Renal cortical epithelial cell (primary cell): ENCODE measurements at places on chromosomes 5 and 9. TPM values are rescaled to one million over a fixed set of nuclear protein-coding genes. Genes with fewer than 3 reads are reported as not detected.

The PTGR1 gene
- total RNA-seq, result 106 and 167 TPM in 2 replicates

The PCDHAC1 gene
- total RNA-seq, result 0.52 and 2.7 TPM in 2 replicates

DNA sequence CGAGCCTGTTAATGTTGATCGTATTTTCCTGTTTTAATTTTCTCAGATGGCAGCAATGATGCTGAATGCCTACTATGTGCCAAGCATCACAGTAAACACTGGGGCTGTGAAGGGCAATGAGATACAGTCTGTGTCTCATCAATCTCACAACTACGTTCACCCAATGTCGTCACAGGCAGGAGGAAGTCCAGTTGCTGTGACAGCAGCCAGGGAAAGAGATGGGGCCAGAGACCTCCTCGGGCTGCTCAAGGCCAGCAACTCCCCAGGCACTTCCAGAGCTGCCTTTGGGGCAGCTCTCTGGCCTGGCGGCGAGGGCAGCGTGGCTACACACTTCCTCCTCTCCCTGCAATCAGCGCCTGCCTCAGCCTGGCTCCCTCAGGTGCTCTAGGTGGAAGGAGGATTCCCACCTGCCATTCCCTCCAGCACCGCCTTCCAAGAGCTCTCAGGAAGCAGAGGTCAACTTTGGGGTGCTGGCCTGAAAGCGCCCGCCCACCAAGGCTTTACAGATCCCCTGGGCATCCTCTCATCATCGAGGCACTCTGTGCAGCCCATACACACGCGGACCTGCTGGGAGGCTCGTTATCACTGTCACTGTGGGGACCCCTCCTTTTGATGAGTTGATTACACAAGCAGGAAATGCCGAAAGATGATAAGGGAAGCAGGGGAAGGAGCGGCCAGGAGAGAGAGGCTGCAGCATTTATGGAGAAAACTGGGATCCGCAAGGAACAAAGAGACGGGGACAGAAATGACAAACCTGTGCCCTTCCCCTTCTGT lies 159.2 kb downstream of the ZDHHC21 start:
- no peak for DNase-seq

DNA sequence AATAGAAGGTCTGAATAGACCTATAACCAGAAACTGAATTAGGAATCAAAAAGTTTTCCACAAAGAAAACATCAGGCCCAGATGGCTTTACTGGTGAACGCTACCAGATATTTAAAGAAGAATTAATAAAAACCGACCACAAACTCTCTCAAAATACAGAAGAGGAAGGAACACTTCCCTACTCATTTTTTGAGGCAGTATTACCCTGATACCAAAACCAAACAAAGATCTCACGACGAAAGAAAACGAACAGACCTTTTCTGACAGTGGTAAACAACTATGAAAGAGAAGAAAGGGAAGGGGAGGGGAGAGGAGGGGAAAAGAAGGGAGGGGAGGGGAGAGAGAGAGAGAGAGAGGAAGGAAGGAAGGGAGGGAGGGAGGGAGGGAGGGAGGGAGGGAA lies 13.5 kb downstream of the B4GALT1 start:
- DNase-seq, result no peak

The ZNF462 gene
- 20.7 and 36.1 TPM in 2 replicates for total RNA-seq

The FCN2 gene
- not detected in 2 replicates for total RNA-seq

DNA sequence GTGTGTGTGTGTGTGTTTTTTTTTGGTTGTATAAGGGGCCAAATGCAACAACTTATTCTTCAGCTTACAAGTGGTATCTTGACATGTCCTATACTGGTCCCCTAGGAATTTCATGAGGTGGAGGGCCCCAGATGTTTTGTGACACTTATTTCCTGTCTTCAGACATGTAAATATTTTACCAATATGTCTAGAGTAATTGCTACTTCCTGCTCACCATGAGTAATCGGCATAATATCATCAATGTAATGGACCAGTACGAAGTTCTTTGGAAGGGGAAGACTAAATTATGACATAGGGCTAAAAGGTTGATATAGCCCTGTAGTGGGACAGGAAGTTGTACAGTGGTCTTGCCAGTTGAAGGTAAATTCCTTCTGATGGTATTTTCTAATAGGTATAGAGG lies 3.7 kb upstream of the OTULIN start:
- DNase-seq, result no peak

The SPARC gene
- 103 and 242 TPM in 2 replicates for total RNA-seq

DNA sequence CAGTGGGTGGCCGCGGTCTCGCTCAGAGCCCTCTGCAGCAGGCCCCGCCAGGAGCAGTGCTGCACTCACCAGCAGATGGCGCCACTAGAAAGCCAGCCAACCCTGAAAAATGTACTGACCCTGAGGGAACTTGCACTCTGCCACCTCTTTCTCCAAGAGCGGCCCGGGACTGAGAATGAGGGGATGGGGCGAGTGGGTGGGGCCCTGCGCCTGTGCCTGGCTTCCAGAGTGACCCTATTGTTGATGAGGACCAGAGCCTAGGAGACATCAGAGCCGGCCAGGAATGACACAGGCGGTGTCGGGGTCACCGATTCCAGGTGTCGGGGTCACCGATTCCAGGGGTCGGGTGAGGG lies 2.9 kb upstream of the IL17B start:
- DNase-seq, result peak; percentile 37

The AFAP1L1 gene
- total RNA-seq, result 21.9 and 30.0 TPM in 2 replicates

GRCh38 chr5:60526336-60526875 lies 173.6 kb downstream of the DEPDC1B start:
- DNase-seq, result no peak

GRCh38 chr5:10642367-10642766 lies 78.5 kb downstream of the ANKRD33B start:
- no peak for DNase-seq

GRCh38 chr5:177086654-177087397 lies at the start of gene FGFR4:
TSS of gene FGFR4 (plus strand) at chr5:177086915. CDS start at chr5:177089603, 2,688 bp downstream.
- peak; percentile 81 for DNase-seq

- no peak for DNase-seq
Observed at GRCh38 chr9:6897207-6897822, 139.5 kb downstream of the KDM4C start.

The FYB1 gene
- 0.25 TPM in 1 of 2 replicates, not detected in the other for total RNA-seq

DNA sequence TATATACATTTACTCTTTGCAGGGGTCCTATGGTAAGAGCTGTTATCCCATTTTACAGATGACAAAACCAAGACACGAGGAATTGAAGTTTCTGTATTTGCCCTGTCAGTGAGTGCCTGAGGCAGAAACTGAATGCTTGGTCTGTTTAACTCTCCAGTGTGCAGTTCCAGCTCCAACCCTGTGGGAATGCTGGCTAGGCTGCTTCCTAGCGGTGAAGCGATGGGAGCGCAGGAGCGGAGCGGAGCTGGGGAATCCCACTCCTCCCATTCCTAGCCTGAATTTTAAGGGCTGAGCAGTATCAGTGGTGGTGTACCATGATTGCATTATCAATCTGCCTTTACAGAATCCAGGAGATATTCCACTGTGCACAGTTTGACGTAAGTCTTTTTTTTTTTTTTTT lies 202.3 kb downstream of the LRRC70 start:
- DNase-seq, result no peak

The HAVCR2 gene
- 2.0 and 8.2 TPM in 2 replicates for total RNA-seq

- peak; percentile 48 for DNase-seq
Observed at GRCh38 chr5:139690064-139690802, 42.1 kb downstream of the CXXC5 start.

- no peak for DNase-seq
Observed at GRCh38 chr9:82406456-82407085, 418.0 kb downstream of the SPATA31D1 start.

The SLC36A2 gene
- total RNA-seq, result 0.89 TPM in 1 of 2 replicates, not detected in the other

DNA sequence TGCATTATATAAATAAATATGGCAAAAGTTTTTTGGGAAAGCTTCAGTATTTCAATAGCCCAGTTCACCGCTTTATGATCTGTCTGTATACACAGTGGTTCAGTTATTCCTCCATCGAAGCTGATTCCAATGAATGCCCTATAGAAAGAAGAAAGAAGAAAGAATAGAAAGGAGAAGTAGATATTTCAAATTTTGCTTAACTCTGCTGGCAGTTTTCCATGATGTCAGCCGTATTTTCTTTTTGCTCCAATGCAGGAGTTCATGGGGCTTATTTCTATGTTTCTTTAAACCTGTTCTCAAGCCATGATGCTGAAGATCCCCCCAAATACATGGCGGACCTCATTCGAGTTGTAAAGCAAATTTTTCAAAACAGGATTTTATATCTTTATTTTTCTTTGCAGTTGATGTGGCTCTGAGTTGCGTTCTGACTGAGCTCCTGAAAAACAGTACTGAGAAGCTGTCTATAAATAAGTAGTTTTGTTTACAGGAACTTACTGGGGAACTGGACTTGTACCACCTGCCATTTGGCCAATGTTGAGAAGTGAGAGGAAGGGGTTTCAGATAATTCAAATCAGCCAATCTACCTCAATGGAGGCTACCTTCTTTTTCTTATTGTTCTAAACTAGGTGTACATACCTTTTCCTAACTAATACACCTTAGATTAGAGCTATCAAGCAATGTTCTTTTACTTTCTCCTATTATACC lies 418.5 kb upstream of the MEF2C start:
- no peak for DNase-seq

GRCh38 chr5:84016085-84016484 lies 295.4 kb upstream of the HAPLN1 start:
- no peak for DNase-seq

DNA sequence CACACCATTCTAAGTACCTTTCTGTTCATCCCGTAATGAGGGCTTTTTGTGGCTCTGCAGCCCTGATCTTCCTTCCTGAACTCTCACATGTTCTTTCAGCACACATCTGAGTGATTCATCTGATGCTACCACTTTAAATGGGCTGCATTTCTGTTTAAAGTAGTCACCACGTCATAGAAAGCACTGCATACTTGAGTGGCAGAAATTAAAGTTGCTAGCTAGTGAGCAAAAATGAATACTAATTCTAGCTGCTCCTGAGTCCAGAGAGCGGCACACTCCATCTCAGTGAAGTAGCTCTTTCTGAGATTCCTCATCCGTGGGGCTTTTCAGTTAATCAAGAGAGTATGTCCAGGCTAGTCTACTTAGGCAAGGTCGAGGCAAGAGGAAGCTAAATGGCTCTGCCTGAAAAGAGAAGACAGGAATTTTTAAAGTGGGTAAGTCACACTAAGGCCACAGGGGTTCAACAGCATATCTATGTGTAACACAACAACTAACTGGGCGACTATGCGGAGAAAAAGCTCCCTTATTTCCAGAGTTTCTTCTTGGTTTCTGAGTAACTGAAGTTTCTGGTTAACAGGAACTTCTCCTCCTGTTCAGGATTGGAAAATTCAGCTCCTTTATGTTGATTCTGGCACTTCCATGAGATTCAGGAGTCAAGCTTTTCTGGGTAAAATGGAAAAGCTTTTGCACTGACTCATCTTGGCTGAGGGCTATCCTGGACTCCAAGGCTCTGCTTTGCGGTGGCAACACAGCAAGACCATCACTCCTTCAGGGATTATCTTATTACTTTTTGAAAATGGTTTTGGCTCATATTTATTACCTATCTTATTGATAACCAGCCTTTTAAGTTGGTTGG lies 109.5 kb downstream of the TAF11L14 start:
- DNase-seq, result no peak

- DNase-seq, result no peak
Observed at GRCh38 chr9:126672634-126673284, 59.0 kb downstream of the LMX1B start.

The TAF11L5 gene
- not detected in 2 replicates for total RNA-seq

The STC2 gene
- total RNA-seq, result 15.1 and 41.0 TPM in 2 replicates

DNA sequence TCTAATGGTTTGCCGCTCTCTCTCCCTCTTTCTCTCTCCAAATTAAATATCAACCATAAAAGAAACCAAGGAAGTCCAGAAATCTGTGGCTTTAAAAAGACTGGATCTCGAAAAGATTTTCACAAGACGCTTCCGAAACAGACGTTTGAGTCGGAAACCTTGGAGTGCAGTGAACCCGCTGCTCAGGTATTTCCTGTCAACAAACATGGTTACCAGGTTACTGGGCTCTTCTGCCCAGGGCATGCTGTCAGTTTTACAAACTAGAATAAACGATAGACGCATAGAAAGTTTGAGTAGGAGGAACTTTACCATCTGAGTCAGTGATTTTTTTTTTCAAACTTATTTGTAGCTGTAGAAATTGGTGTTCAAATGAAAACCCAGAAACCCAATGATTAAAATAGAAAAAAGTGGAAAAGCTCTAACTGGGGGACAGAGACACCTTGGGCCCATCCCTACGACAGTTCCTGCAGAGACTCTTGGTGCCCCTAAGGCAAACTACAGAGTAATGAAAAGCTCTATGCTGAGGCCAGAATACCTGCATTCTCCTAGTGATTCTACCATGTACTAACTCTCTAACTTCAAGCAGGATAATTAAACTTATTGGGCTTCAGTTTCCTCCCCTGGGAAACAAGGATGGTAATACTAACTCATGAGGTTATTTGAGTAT lies 90.0 kb downstream of the DOCK8 start:
- peak; percentile 64 for DNase-seq

- DNase-seq, result no peak
Observed at GRCh38 chr9:121736934-121737462, 85.6 kb downstream of the DAB2IP start.

DNA sequence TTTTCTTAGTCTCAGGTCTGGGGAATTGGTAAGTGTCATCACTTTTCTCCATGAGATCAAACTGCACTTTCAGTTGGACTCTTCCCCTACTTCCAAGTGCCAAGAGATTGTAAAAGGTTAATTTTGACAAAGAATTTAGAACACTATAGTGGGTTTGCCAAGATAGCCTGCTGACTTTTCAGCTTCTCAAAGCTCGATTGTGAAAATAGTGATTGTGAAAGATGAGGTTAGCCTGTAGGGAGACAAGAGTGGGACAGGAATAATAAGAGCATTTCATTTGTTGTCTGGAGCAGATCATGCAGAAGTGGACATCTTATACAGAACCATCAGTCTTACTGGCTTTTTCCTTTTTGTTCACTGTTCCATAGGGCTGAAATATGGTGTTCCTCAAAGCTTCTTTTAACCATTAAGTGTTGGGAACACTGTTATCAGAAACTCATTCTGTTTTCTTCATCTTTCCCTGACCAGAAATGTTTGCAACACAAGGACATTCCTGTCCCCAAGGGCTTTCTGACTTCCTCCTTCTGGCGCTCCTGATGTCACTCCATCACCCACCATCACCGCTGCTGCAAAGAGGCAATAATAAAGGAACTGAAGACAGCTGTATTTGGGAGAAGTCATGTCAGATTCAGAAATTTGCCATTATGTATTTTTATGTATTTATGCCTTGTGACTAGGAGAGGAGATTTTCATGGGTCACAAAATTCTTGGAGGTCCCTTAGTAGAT lies 11.6 kb upstream of the SPTAN1 start:
- no peak for DNase-seq

The SLC6A19 gene
- total RNA-seq, result not detected in 2 replicates

The PRRT1B gene
- 0.20 TPM in 1 of 2 replicates, not detected in the other for total RNA-seq

The MEF2C gene
- total RNA-seq, result 1.8 and 8.3 TPM in 2 replicates
